ENCODE measurements at places on chromosomes 11 and 22. TPM values are rescaled to one million over a fixed set of nuclear protein-coding genes. Genes with fewer than 3 reads are reported as not detected.

Gene TRPM5
- total RNA-seq, result not detected

Gene C1QTNF4
- total RNA-seq, result not detected

Gene TNNT3
- total RNA-seq, result 0.50 TPM

Gene GLYAT
- not detected for total RNA-seq

Gene MRGPRX4
- total RNA-seq, result not detected

GRCh38 chr11:111066846-111067245 is 178.7 kb upstream of the POU2AF2 start:
- no peaks in the 10 kb centered on the region for H3K4me1 ChIP-seq
- no peak overlapping the region for H3K27ac ChIP-seq
- no peak for DNase-seq
- no peak overlapping the region for H3K4me3 ChIP-seq
- H3K36me3 ChIP-seq, result no peaks in the 10 kb centered on the region

DNA sequence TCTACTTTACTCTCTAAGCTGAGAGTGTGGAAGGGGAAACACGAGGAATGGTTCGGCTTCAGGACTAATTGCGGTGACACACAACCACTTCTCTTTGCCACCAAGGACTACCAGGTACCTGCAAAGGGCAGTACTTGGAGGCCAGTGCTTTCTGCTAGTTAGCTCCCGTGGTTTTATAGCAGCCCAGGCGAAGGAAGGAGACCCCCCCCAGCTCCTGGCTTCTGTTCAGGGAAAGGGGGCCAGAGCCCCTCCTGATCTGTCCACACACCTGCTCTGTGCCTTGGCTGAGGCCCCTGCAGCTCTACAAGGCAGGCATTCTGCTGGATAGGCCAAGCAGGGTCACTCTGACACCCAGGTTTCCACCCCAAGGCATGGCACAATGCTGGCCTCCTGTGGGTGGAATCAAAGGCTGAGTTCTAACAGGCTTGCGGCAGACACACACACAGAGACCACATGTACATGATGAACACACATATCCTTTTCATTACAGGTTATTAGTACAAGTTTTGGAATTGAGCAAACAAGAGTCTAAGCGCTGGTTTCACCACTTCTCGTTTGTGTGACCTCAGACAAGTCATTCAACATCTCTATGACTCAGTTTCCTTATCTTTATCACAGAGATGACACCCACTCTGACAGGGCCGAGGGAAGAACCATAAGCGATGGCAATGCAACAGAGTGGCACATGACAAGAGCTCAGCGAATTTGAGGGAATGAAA is 7.5 kb downstream of the SERPIND1 start:
- H3K27ac ChIP-seq, result no peak overlapping the region

DNA sequence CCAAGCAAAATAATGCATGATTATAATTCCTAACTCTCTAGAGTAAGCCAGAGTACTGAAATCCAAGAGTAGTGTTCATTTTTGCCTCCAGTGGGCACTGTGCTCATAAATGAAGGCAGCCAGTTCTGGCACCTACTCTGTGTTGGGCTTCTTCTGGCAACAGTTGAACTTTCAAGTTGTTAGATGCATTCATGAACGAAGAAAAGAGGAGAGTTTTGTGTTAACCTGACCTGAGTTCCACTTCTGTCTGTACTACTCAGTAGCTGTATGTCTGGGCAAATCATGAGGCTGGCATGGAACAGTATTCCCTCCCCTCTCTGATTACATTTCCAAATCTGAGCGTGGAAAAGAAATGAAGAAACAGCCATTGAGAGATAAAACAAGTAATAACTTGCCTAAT is 20.3 kb upstream of the TENM4 start:
- H3K27me3 ChIP-seq, result peaks cover 3% of the 10 kb centered on the region
- H3K4me1 ChIP-seq, result no peaks in the 10 kb centered on the region
- H3K36me3 ChIP-seq, result no peaks in the 10 kb centered on the region
- H3K4me3 ChIP-seq, result no peak overlapping the region
- no peak for DNase-seq

- H3K27me3 ChIP-seq, result no peaks in the 10 kb centered on the region
- no peak overlapping the region for H3K4me3 ChIP-seq
- no peaks in the 10 kb centered on the region for H3K36me3 ChIP-seq
These were observed 13.2 kb upstream of the FXYD2 start for GRCh38 chr11:117837791-117838190.

DNA sequence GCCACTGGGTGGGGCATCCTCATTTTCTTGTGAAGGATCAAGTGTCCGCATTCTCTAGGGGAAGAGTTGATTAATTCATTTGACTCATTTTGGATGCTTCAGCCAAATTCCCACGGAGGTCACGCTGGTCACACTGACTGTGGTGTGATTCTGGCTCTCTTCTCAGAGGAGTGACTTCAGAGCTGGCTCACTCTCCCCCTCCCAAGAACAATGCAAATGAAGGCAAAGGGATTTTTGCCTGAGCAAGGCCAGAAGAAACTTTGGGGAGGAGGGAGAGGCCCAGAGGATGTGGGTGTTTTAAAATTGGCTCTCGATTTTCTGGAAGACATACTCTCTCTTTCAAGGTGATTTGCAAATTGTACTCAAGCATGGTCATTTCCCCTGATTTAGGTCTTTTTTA is 51.1 kb upstream of the LMO2 start:
- H3K4me1 ChIP-seq, result no peaks in the 10 kb centered on the region
- no peaks in the 10 kb centered on the region for H3K36me3 ChIP-seq
- no peak for DNase-seq
- peaks cover 2% of the 10 kb centered on the region for H3K27me3 ChIP-seq
- H3K4me3 ChIP-seq, result no peak overlapping the region

DNA sequence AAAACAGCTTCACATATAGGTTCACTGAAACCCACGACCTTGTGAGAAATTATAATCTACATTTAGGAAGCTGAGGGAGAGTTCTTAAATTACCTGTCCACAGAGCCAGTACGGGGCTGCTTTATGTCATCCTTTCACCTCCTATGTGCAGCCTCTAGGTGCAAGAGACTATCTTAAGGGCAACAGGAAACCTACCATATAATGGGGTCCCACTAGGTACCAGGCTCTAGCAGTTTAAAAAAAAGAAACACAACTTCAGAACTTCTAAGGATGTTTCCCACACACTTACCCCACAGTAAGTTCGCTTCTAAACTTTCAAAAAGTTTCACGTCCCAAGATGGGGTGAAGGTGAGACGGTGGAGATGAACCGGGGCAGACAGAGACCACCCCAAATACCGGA is 573 bp downstream of the STK33 start:
- peaks cover 56% of the 10 kb centered on the region for H3K27me3 ChIP-seq
- no peaks in the 10 kb centered on the region for H3K36me3 ChIP-seq
- no peak for DNase-seq
- peaks cover 6% of the 10 kb centered on the region for H3K4me1 ChIP-seq

- H3K4me1 ChIP-seq, result peaks cover 45% of the 10 kb centered on the region
- no peaks in the 10 kb centered on the region for H3K27me3 ChIP-seq
- DNase-seq, result no peak
- H3K27ac ChIP-seq, result no peak overlapping the region
These were observed 55.7 kb downstream of the PTPRJ start for GRCh38 chr11:48036011-48036410.

DNA sequence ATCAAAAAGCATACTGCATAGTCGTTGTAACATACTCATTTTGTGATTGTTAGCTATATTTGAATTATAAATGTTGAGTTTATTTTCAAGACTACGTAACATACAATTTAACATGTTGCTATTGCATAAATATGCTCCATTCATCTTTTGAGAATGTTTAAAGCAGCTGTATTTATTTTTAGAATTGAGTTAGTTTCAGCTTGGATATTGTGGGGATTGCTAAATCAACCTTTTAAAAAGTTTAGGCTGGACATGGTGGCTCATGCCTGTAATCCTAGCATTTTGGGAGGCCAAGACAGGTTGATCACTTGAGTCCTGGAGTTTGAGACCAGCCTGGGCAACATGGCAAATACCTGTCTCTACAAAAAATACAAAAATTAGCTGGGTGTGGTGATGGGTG is 288.1 kb downstream of the DYNC2H1 start:
- peaks cover 7% of the 10 kb centered on the region for H3K36me3 ChIP-seq
- H3K27ac ChIP-seq, result no peak overlapping the region
- no peaks in the 10 kb centered on the region for H3K27me3 ChIP-seq
- no peak overlapping the region for H3K4me3 ChIP-seq

Measured in activated naive CD8-positive, alpha-beta T cell treated with anti-CD3 and anti-CD28 coated beads for 36 hours (primary cell).